ENCODE measurements at places on chromosomes 3 and 15. TPM values are rescaled to one million over a fixed set of nuclear protein-coding genes. Genes with fewer than 3 reads are reported as not detected.

The RARB gene
- 12.3 TPM for total RNA-seq

The ZBBX gene
- total RNA-seq, result not detected

The SERPINI1 gene
- 11.0 TPM for total RNA-seq

The GLDN gene
- 20.7 TPM for total RNA-seq

DNA sequence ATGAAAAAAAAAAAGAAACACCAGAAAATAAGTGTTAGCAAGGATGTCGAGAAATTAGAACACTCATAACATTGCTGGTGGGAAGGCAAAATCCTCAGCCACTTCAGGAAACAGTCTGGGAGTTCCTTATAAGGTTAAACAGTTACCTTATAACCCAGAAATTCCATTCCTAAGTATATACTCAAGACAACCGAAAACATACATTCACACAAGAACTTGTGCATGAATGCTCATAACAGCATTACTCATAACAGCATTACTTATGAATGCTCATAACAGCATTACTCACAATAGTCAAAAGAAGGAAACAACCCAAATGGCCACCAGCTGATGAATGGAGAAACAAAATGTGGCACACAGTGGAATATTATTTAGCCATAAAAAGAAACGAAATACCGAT is 34.8 kb upstream of the DCP1A start:
- H3K27me3 ChIP-seq, result no peaks in the 10 kb centered on the region
- no peak overlapping the region for H3K27ac ChIP-seq
- no peak overlapping the region for H3K4me3 ChIP-seq
- no peak for DNase-seq
- no peaks in the 10 kb centered on the region for H3K4me1 ChIP-seq

GRCh38 chr3:158026236-158026635 is 80.0 kb downstream of the SHOX2 start:
- no peak for DNase-seq
- H3K4me1 ChIP-seq, result no peaks in the 10 kb centered on the region
- no peak overlapping the region for H3K4me3 ChIP-seq
- no peak overlapping the region for H3K27ac ChIP-seq
- H3K27me3 ChIP-seq, result no peaks in the 10 kb centered on the region
- no peaks in the 10 kb centered on the region for H3K36me3 ChIP-seq

DNA sequence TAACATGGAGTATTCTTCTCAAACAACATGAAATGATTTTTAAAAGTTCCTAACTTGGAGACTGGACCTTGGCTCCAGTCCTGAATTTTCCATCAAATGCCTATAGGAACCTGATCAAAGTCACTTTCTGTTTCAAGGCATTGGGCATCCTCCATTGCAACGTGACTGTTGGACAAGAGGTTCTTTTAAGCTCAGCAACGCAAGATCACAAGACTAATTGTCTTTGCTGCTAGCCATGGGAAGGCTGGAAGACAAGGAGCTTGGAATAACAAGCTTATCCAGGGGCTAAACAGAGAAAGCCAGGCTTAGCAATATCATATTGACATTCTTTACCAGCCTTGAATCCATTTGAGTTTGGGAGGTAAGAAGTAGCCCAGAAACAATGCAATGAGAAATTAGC is 48.3 kb downstream of the SST start:
- no peaks in the 10 kb centered on the region for H3K4me1 ChIP-seq
- no peak overlapping the region for H3K27ac ChIP-seq
- no peak for DNase-seq
- no peaks in the 10 kb centered on the region for H3K27me3 ChIP-seq
- no peaks in the 10 kb centered on the region for H3K36me3 ChIP-seq

- H3K27me3 ChIP-seq, result no peaks in the 10 kb centered on the region
- no peak overlapping the region for H3K27ac ChIP-seq
- H3K4me1 ChIP-seq, result peaks cover 35% of the 10 kb centered on the region
- no peak for DNase-seq
Observed at GRCh38 chr3:33211444-33211843, 7.2 kb downstream of the SUSD5 start.

GRCh38 chr15:32716915-32717425 is 834 bp upstream of the GREM1 start:
- peak overlapping the region; percentile 58 for H3K4me3 ChIP-seq
- H3K27ac ChIP-seq, result no peak overlapping the region
- DNase-seq, result no peak
- H3K36me3 ChIP-seq, result no peaks in the 10 kb centered on the region

DNA sequence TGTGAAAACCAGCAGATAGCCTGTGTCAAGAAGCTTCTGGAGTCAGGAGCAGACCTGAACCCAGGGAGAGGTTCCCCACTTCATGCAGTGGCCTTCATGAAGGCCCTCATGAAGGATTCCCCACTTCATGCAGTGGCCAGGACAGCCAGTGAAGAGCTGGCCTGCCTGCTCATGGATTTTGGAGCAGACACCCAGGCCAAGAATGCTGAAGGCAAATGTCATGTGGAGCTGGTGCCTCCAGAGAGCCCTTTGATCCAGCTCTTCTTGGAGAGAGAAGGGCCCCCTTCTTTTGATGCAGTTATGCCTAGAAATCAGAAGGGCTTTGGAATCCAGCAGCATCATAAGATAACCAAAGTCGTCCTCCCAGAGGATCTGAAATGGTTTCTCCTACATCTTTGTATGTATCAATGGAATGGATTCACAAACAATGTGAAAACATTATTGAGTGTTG is 103.9 kb upstream of the CHD2 start:
- no peaks in the 10 kb centered on the region for H3K27me3 ChIP-seq
- H3K27ac ChIP-seq, result no peak overlapping the region
- no peak overlapping the region for H3K4me3 ChIP-seq

DNA sequence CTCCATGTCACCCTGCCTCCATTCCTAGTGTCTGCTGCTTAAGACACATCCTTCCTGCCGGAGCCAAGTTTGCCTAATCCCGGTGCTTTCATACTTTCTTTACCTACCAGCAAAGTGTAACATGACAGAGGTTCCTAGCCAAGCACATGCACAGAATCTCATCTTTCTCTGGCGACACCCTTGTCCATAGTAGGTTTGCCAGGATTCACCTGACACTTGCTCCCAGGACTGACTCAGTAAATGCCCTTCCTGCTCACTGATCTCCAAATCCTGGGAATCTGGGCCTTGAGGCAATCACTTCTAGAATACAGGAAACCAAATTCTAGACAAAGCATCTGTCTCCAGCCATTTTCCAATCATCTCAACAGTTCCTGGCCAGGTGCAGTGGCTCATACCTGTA is 10.2 kb upstream of the NR2E3 start:
- H3K36me3 ChIP-seq, result no peaks in the 10 kb centered on the region
- no peaks in the 10 kb centered on the region for H3K27me3 ChIP-seq
- H3K4me1 ChIP-seq, result no peaks in the 10 kb centered on the region
- DNase-seq, result no peak
- H3K27ac ChIP-seq, result no peak overlapping the region

DNA sequence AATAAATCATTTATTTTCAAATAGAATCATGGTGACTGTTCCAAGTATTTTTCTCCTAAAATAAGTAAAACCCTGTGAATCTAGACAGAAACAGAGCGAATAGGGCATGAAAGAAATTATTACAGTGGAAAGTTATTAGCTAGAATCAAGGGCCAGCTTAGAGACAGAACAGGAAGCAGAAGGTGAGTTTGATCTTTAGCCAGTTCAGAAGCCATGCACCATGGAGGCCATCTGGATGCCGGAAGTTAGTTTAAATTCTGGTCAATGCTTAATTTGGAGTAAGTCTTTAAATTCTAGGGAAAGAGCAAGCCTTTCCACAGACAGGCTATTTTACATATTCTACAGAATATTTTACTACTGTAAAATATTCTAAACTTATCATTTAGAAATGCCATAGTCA is 574.8 kb downstream of the CADM2 start:
- H3K4me1 ChIP-seq, result no peaks in the 10 kb centered on the region
- no peak overlapping the region for H3K4me3 ChIP-seq
- DNase-seq, result no peak
- no peaks in the 10 kb centered on the region for H3K36me3 ChIP-seq

GRCh38 chr3:189363590-189364255 is 192.0 kb downstream of the TPRG1 start:
- H3K4me3 ChIP-seq, result no peak overlapping the region
- no peaks in the 10 kb centered on the region for H3K36me3 ChIP-seq
- no peak overlapping the region for H3K27ac ChIP-seq
- H3K27me3 ChIP-seq, result no peaks in the 10 kb centered on the region

GRCh38 chr3:116059421-116060096 is 385.7 kb downstream of the LSAMP start:
- H3K36me3 ChIP-seq, result no peaks in the 10 kb centered on the region
- H3K27me3 ChIP-seq, result no peaks in the 10 kb centered on the region
- H3K27ac ChIP-seq, result no peak overlapping the region
- DNase-seq, result no peak
- no peak overlapping the region for H3K4me3 ChIP-seq
- no peaks in the 10 kb centered on the region for H3K4me1 ChIP-seq

DNA sequence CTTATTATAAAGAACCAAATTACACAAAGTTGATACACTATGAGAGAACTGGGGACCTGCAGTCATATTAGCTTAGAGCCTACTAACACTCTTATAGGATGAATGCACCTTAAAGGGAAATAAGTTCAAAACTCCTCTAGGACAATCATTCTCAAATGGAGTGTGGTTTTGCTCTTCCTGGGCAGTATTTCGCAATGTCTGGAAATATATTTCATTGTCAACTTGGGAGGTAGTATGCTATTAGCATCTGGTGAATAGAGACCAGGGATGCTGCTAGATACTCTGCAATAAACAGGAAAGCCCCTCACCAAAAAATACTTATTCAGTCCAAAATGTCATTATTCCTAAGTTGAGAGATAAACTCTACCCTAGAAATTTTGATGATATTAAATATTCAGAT is 451.4 kb upstream of the ARPP21 start:
- no peaks in the 10 kb centered on the region for H3K4me1 ChIP-seq
- no peaks in the 10 kb centered on the region for H3K27me3 ChIP-seq
- no peak for DNase-seq
- H3K27ac ChIP-seq, result no peak overlapping the region
- H3K36me3 ChIP-seq, result no peaks in the 10 kb centered on the region
- H3K4me3 ChIP-seq, result no peak overlapping the region

DNA sequence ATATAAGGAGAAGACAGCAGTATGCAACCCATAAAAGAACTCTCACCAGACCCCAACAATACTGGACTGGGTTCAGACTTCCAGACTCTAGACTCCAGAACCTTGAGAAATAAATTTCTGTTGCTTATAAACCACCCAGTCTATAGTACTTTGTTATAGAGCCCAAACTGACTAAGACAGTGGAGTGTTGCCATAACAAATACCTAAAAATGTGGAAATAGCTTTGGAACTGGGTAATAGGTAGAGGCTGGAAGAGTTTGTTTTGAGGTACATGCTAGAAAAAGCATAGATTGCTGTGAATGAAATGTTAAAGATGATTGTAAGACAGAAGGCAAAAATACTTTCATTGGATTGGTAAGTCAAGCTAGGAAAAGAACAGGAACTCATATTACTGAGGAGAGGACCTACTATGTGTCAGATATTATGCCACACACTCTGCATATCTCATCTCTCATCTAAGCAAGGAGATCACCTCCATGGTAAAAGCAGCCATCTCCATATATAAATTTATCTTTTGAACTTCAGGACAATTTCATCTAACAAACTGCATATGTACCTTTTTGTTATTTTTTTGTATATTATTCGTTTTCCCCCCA is 67.4 kb upstream of the FNDC3B start:
- no peaks in the 10 kb centered on the region for H3K27me3 ChIP-seq
- peaks cover 13% of the 10 kb centered on the region for H3K4me1 ChIP-seq
- no peak for DNase-seq
- no peaks in the 10 kb centered on the region for H3K36me3 ChIP-seq
- no peak overlapping the region for H3K4me3 ChIP-seq
